Activated CD8-positive, alpha-beta memory T cell treated with anti-CD3 and anti-CD28 coated beads for 48 hours (primary cell): ENCODE measurements at places on chromosomes 12 and 14.

DNA sequence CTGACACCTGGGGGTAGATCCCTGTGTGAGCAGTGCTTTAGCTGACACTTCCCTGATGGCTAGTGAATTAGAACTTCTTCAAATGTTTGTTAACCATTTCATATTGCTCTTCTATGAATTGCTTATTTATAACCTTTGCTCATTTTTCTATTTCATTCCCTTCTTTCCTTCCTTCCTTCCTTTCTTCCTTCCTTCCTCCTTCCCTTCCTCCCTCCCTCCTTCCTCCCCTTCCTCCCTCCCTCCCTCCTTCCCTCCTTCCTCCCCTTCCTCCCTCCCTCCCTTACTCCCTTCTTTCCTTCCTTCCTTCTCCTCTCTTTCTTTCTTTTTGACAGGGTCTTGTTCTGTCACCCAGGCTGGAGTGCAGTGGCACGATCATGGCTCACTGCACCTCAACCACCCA lies 23.3 kb upstream of the CEP170B start:
- DNase-seq: no peak

DNA sequence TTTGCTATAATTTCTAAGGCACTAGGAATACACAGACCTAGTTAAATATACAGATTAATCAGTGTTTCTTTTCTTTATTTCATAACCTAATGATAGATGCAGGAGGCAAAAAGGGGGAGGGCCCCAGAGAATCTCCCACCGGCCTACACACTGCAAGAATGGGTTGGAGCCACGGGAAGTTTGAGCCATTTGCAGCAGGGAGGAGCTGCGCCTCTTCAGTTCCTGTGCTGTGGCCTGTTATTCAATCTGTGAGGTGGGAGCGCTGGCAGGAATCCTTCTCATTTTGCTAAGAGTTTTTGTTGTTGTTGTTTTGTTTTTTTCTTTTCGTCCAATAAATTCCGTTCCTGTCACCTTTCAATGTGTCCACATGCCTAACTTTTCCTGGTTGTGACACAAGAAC lies 251.3 kb upstream of the RPL10L start:
- DNase-seq: no peak

DNA sequence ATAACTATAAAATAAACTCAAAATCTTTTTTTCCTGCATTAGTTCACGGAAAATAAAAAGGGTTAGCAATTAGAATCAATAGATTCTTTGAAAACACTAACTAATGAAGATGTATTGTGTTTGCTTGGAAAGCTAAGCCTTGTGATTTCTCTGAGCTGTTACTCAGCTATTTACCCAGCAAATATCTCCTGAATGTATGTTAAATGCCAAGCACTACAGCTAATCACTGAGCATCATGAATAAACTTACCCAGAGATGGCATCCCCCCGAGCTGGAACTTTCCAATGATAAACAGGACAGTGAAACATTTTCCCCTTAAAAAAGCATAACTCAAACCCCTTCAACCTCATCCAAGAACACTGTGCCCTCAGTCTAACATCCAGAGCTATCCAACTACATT lies 71.2 kb downstream of the SLC2A13 start:
- no peak for DNase-seq

DNA sequence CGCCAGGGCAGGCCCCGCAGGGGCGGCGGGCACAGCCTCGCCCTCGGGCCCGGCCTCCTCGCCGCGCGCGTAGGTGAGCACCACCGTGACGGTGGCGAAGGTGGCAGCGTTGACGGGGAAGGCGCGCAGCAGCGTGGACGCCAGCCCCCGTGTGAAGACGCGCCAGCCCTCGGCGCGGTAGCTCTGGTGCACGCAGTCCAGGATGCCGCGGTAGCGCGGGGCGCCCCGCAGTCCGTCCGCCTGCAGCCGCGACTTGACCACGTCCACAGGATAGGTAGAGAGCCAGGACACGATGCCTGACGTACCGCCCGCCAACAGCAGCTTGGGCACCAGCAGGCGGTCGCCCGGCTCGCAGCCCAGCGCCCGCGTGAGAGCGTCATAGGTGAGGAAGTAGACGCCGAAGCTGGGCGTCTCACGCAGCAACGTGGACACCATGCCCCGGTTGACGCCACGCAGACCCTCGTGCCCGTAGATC lies 13.9 kb downstream of the SLC25A29 start:
- DNase-seq: no peak

DNA sequence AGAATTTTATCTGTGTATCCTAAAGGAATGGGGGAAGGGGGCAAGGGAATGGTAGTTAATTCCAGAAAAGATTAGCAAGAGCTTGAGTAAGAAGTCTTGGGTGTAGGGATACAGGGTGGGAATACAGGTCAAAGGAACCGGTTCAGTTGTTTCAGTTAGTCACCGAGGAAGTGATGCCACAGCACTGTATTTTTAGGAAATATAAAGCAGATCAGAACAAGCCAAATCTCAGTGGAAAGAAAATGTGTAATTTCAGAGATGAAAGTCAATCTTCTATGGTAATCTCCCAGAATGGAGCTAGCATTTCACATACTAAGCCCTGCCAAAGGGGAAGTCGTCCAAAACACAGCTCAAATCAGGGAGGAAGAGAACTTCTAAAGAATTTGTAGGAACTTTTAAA lies 4.7 kb upstream of the TUBA1C start:
- DNase-seq: no peak

GRCh38 chr14:51357250-51357649 lies 117.2 kb downstream of the TMX1 start:
- DNase-seq: no peak

- no peak for DNase-seq
Measured at GRCh38 chr12:6092784-6093722, 31.4 kb downstream of the VWF start.

GRCh38 chr14:32817780-32818179 lies 120.9 kb upstream of the NPAS3 start:
- DNase-seq: no peak

- DNase-seq: no peak
Measured at GRCh38 chr12:3204730-3205531, 127.8 kb downstream of the TSPAN9 start.
